Activated gamma-delta T cell treated with Interleukin-2 at 50 U/mL for 16 hours (primary cell): ENCODE measurements at places on chromosomes 13 and 19.
A peak's percentile ranks its signal among the peaks of the same experiment; 100 is the strongest.

GRCh38 chr19:7988307-7988706 is 17.1 kb downstream of the ELAVL1 start:
- DNase-seq: no peak

GRCh38 chr19:48633148-48634035 is 3.8 kb downstream of the DBP start:
- DNase-seq: no peak

GRCh38 chr13:21148557-21149258 is 27.6 kb downstream of the SKA3 start:
- no peak for DNase-seq

- DNase-seq: no peak
Measured at GRCh38 chr13:27535546-27535945, 84.8 kb downstream of the LNX2 start.

DNA sequence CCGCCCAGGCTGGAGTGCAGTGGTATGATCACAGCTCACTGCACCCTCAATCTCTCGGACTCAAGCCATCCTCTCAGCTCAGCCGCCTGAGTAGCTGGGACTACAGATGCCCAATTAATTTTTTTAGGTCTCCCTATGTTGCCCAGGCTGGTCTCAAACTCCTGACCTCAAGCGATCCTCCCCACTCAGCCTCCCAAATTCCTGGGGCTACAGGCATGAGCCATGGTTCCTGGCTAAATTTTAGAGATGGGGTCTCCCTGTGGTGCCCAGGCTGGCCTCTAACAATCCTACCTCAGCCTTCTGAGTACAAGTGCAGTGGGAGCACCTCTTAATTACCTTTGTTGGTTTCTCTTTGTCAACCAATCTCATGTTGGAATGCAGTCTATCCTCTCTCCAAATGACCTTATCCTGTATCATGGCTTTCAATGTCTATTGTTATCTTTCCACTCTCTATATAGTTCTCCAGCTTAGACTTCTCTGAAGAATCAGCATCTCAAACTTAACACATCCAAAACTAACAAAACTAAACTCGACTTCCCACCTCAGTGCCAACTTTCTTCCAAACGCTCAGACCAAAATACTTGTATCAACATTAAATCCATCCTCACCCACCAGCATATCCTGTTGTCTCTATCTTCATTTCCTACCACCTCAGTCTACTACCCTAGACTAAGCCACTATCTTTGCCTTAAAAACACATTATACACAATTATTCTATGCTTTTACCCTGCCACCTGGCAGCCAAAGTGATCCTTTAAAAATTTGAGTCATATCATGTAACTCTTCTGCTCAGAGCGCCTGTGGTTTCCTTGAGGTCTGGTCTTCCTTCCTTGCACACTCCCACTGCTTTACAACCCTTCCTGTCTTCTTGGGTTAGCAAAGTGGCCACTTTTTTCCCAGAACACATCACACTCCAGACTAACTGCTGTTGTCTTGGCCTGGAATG is 6.7 kb downstream of the TPT1 start:
- DNase-seq: peak; percentile 42

DNA sequence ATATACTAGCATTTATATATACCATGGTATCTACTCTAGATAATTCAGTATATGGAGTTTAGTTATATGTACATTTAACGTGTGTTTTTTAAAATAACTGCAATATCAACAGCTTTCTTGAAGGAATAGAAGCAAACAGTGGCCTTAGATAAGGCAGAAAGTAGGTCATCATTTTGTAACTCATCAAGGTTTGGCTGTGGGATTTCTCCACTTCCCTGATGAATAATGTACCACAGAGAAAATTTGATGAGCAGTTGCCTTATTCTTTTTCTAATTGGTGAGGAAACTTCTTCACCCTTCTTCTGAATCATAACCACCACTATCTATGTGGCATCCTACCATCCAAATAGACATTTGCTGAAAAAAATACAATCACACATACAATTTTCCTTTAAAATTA is 590.2 kb upstream of the SPRY2 start:
- DNase-seq: no peak

DNA sequence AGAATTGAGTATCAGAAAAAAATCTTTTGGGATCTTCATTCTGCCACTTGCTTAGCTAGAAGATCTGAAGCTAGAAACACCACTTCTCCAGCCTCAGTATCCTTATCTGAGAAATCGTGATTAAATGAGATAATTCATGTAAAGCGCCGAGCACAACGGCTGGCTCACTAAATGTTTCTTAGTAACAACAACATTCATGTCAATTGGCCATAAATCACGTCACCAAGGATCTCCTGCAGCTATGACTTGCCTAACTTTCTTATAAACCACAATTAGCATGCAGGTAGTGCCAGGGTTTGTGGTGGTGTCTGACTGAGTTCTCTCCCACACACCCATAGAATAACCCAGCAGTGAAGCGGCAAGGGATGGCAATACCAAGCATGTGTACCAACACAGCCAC is 501.3 kb downstream of the EFNB2 start:
- DNase-seq: no peak

- DNase-seq: no peak
Measured at GRCh38 chr13:29959086-29959485, 108.7 kb upstream of the UBL3 start.

DNA sequence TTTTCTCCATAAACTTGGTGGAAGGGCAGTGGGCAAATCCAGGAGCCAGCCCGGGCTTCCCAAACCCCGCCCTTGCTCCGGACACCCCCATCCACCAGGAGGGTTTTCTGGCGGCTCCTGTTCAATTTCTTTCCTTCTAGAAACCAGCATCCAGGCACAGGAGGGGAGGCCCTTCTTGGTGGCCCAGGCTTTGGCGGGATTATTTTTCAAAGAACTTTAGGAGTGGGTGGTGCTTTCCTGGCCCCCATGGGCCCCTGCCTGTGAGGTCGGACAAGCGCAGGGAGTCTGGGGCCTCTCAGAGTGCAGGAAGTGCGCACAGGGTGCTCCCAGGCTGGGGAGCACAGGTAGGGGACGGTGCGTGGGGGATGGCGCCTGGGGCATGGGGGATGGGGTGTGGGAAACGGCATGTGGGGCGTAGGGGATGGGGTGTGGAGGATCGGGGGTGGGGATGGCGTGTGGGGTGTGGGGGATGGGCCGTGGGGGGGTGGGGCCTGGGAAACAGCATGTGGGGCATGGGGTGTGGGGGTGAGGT is 396 bp downstream of the F7 start:
- no peak for DNase-seq

- DNase-seq: no peak
Measured at GRCh38 chr19:32916969-32917615, 47.5 kb upstream of the SLC7A9 start.
